ENCODE measurements at places on chromosomes 5 and 9.

DNA sequence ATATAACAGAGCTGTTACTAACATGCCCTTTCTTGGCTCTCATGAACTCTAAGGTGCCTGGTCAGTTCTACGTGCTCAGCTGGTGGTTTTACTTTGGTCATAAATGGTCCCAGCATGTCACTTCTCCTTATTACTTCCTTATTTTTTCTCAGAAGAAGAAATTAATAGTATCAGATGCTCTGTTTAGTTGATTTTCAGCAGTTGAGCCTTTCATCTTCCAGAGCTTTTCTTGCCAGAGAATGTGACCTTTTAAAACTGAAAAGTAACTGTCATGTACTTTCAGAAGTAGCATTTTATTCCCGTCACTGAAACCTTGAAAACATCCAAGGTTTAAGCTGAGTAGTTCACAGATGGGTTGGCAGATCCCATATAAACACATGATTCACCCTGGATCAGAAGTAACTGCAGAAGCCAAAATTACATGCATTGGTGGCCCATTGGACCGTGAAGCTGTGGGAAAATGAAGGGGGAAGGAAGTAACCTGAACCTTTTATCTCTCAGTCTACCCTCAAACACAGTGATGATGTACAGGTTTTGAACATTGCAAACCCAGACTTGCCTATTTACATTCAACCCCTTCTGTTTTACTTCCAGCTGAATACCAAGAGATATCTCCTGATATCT lies 50.5 kb downstream of the HACD4 start:
- DNase-seq = no peak

GRCh38 chr5:21263361-21263760 lies 1275.4 kb upstream of the CDH18 start:
- DNase-seq = no peak

DNA sequence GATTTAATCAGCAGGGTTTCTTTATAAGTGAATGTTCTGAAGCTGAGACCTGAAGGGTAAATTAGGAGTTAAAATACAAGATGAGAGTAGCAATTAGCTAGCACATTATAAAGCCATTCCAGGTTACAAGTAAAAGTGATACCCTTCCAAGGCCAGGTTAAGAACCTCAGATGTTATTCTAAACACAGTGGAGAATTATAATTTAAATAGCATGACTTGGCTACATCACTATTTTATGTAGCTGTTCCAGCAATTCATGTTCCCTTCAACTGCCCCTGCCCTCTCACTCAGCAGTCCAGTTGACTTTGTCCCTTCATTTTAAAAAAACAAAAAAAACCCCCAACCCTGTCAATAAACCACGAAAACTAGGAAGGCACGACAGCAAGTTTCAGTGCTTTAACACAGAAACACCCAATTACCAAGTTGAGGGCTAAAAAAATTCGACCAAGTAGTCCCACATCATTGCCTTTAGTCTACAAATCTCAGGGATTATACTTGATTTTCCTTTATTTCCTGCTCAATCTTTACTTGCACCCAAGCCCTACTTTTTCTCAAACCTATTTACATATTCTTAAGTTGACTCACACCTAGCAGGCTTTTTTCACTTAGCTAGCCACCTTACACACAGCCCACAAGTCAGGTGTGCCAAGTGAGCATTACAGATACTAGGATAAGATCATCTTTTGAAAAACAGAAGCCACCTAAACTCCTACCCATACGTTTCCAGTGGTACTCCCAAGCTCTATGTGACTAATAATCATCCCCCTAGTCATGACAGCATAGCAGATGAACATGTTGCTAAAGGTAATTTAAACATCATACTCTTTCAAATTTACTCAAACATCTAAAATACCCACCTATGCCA lies 3.4 kb downstream of the RPL37 start:
- no peak for DNase-seq

DNA sequence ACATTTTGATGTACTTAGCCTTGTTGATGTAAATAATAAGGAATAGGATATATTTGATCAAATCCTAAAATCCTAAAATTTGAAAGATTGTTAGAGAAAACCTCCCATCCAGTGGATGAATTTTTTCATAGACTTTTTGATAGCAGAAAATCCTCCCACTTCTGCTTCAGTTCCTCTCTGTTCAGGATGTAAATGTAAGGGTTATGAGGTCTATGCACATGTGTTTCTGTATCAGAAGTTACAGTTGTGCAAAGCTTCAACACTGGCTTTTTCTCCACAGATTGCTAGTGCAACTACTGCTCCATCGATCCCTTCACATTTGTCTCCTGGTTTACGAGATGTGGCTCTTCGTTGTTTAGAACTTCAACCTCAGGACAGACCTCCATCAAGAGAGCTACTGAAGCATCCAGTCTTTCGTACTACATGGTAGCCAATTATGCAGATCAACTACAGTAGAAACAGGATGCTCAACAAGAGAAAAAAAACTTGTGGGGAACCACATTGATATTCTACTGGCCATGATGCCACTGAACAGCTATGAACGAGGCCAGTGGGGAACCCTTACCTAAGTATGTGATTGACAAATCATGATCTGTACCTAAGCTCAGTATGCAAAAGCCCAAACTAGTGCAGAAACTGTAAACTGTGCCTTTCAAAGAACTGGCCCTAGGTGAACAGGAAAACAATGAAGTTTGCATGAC lies 16.0 kb upstream of the SETD9 start:
- DNase-seq = no peak

- no peak for DNase-seq
Measured at GRCh38 chr9:108016446-108016845, 526.9 kb upstream of the KLF4 start.

- DNase-seq = no peak
Measured at GRCh38 chr5:1007681-1008450, 736 bp upstream of the NKD2 start.

DNA sequence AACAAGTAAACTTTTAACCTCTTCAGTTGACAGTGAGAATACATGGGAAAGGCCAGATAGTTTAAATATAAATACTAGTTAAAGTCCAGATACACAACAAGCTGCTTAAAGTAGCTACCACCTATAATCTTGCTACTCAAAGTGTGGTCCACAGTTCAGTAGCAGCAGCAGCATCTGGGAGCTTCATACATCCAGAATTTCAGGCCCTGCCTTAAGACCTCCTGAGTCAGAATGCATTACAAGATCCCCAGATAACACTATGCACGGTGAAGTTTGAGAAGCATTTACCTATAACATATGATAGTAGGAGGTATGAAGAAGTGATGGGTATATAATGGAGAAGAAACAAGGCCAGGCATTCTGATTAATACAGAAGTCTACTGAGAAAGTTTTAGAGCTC lies 244.5 kb downstream of the EFNA5 start:
- DNase-seq = no peak

DNA sequence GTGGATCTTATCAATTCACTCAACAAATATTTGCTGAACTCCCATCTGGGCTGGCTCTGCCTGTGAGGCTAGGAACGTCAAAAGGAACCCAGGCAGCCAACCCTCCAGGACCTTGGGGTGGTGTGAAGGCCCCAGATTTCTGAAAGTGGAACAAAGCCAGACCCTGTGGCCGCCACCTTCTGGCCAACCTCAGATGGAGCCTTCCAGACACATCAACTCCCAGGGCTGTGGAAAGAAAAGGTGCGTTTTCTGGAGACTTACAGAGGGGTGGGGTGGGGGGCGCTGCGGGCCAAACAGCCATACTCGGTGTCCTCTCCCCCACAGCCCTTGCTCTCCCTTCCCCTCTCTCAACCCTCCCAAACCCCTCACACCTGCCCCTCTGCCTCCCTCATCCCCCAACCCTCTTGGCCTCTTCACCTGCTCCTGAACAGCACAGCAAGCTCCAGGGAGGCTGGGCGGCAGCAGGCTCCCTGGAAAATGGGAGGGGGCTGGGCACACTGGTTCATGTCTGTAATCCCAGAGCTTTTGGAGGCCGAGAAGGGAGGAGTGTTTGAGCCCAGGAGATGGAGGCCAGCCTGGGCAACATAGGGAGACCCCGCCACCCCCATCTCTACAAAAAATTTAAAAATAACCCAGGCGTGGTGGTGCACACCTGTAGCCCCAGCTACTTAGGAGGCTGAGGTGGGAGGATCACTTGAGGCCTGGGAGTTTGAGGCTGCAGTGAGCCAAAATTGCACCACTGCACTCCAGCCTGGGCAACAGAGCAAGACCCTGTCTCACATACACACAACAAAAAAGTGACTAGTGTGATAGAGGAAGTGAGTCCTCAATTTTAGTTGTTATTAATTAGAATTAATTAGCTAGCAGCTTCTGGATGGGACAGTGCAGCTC lies 45.0 kb upstream of the PRRC2B start:
- DNase-seq = no peak

DNA sequence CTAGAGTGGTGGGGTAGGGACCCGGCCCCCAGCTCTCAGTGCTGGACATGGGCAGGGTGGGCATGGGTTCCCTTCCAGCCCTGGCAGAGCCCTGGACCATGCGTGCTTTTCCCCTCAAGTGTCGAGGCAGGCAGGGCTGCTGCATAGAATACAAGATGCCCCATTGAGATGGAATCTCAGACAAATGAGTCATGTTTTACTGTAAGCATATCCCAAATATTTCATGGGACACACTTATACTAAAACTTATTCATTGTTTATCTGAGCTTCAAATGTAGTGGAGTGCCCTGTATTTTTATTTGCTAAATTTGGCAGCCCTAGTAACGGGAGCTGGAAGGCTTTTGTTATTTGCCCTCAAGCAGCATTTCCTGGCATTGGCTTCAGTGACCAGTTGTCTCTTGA lies 3.2 kb upstream of the RNU6ATAC start:
- no peak for DNase-seq

DNA sequence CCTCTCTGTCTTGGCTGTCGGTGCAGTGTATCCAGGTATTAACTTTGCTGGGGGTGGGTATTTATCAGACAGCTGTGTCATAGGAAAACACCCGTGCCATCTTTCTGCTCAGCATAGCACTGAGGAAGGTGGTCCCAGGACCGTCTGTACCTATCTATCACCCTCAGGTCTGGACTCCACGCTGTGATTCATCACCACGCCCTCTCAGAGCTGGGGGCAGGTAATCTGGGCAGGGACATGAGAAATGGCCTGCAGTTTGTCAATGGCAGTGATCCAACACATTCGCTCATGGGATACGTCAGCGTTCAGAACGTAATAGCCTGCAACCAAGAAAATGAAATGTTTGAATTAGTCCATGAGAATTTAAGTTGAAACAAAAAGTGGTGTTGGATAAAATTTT lies 151.6 kb upstream of the MAP1B start:
- DNase-seq = no peak

DNA sequence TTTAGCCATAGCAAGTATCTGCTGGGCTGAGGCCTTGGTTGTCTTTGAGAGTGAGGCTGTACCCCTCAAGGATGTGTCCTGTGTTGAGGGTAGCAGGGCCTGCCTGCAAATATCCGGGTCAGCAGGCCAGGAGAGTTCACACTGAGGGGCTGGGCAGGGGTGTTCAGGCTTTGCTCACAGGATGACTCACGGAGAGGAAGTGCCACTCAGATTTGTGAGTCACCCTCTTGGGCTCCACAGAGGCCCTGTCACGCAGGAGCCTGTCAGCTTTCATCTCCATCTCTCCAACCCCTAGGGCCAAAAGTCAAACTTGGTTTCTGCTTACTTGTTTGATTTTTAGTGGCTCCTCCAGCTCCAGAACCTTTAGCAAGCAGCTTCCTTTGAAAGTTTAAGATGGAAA lies 211.5 kb downstream of the SEC61B start:
- DNase-seq = peak; percentile 8
